NCI-H187 (cell line): ENCODE measurements at places on chromosomes 6 and 20.

DNA sequence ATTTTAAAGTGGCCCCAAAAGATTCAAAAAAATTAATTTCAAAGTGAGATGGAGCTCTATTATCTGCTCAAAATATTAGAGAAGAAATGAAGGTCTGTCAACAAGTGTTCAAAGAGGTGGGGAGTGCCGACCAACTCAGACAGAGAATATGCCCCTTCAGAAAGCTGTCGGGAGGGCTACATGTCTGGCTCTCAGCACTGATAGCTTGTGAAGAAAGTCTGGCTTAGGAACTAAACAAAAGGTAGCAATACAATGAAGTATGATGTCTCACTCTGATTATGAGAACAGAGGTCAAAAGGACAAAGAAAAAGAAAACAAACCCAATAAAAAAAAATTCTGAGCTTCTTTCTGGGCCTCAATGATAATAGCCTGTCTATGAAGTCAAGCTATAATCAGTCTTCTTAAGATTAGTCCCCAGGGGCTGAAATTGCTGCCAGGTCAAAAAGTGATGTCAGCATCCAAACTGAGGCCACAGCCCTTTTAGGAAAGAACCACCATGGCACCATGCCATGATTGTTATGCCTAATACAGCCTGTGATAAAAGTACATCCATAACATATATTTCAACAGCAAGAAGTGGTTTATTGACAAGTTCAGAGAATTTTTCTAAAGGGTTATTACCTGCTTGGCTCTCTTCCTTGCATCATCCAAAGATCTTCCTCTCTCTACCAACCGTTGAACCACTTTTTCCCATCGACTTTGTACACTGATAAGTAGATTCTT, 150.9 kb downstream of the DST start:
- no peak for DNase-seq

GRCh38 chr20:62554214-62554897, 78.6 kb upstream of the GATA5 start:
- no peak for DNase-seq

DNA sequence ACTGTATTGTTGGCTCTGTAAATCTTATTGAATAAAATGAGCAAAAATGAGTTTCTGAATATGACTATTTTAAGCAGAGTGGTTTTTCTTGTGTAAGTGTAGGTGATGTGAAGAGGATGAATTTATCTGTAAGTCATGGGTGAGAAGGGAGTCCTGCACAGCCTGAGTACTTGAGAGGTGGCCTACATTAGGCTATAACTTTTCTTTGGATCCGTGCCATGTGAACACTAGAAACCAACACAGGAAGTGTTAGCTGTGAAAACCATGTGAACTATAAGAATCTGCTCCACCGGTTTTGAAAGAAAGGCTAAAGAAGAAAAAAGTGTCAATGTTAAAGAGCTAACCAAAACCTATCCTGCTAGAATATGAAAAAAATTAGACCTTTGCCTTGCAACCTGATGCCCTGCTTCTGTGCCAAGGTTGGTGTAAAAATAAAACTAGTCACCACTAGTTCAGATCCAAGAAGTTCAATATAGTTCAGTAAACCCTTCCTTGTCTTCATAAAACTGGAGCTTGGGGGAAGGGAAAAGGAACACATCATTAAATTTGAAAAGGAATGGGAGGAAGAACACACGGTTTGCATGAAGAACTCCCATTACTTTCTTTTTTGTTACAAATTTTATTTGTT, 21.3 kb downstream of the PLCB1 start:
- DNase-seq = no peak

GRCh38 chr6:148557796-148558321, 189.0 kb upstream of the UST start:
- DNase-seq = no peak

GRCh38 chr6:43953256-43953655, 174.0 kb downstream of the MRPL14 start:
- DNase-seq = no peak

DNA sequence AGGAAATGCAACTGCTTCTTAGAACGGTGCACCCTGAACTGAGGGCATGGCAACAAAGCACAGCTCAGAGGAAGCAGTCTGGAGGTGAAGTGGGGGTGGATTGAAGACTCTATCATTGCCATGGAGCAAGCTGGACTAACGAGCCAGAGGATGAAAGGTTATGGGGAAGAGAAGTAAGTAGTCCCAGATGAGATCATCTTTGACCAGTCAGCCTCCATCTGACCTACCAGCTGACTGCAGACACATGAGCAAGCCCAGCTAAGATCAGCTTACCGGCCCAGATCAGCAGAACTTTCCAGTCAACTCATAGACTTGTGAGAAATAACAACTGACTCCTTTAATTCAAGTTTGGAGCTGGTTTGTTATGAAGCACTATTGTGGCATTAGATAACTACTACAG, 9.1 kb upstream of the JAG1 start:
- no peak for DNase-seq

DNA sequence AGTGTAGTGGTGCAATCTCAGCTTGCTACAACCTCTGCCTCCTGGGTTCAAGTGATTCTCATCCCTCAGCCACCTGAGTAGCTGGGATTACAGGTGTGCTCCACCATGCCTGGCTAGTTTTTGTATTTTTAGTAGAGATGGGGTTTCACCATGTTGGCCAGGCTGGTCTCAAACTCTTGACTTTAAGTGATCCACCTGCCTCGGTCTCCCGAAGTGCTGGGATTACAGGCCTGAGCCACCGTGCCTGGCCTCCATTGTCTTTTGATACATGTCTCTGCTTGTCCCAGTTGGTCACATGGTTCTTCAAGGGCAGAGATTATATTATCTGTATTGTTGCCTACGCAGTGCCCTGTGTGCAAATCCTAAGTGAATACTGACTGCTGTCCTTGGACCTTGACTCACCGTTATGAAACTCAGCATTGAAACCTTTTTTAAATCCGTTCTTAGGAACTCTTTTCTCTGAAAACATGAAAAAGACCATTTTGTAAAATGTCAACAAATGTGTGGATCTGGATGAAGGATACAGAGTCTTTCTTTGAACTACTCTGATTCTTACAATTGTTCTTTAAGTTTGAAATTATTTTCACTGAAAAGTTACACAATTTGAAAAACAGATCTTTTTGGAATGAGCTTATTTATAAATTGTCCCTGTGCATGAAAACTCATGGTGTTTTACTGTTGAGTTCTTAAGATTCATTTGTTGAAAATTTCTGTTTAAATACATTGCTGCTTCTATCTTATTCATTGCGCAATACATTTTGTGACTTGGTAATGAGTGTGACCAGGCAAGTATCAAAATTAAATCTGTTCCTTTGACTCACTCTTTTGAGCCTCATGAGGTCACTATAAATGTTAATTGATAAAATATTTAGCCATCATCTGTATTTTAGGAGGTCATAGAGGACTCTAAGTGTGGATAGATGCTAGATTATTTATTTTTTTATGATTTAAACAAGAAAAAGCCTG, 293.5 kb downstream of the UTRN start:
- no peak for DNase-seq

DNA sequence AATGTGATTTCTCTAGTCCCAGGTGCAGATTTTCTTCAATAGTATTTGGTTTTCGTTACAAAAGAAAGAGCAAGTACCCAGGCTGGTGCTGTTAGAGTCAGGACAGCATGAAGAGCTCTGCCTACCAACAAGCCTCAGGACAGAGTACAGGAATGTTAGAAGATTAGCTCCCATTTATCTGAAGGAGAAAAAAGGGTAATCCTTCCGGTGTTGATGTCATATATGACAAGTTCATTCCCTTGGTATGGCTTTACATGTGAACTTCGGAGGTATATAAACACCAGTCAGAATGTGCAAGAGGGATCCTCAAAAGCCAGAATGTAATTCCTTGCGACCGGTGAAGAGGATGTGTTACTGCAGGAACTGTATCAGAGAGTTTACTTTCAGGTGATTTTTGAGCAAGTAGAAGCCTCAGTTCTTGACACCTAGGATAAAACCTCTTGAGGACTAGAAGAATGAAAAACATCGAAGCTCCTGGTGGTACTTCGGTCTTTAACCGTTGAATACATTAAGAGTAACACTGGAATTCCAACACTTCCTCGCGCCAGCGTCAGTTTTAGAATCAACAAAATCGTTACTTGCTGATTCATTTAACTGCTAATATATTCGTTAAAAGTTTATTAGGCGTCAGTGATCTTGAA, 194.2 kb upstream of the ZNF184 start:
- DNase-seq = no peak

- no peak for DNase-seq
These were observed 151.5 kb downstream of the TASP1 start for GRCh38 chr20:13487202-13487601.

- no peak for DNase-seq
These were observed 8.4 kb downstream of the GMDS start for GRCh38 chr6:2237001-2237400.

- DNase-seq = no peak
These were observed 193.8 kb downstream of the DHX35 start for GRCh38 chr20:39155971-39156370.

DNA sequence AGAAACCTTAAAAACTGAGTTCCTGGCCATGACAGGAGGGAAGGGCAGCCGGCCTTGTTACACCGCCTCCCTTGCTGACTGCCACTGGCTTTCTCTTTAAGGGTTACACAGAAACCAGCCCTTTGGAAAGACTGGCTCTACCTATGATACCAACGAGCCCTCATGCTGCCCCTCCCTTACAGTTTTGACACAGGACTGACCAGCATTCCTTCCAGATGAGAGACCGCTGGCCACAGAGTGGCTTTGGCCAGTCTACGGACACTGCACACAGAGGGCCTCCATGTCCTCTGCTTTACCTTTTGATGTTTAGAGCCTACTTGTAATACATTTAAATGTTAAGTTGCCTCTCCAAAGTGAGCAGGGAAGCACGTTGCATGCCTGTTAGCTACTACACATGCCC, 243.2 kb upstream of the GMDS start:
- DNase-seq = no peak

DNA sequence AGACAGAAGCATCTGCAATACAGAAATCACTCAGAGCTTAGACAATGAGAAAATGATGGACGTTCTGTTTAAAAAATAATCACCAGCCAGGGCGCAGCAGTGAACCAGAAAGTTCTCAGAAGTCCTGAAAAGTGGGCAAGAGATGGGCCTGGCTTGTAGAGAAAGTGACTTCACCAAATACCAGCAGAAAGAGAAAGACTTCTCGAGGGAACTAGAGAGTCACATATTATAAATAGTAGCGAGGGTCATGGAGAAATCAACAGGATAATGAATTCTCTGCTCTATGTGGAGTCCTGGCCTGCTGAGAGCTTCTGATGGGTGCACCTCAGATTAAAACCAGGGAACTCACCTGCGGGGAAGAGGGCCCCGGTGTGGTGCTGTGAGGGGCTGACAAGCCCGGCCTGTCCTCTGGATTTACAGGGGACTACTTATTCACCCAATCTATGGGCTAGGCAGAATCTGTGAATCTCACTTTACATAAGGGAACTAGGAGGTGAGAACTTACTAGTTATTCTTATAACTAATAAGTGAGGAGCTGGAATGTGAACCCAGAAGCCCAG, 5.6 kb upstream of the RAMACL start:
- no peak for DNase-seq

GRCh38 chr6:17054647-17055046, 47.2 kb upstream of the STMND1 start:
- no peak for DNase-seq

DNA sequence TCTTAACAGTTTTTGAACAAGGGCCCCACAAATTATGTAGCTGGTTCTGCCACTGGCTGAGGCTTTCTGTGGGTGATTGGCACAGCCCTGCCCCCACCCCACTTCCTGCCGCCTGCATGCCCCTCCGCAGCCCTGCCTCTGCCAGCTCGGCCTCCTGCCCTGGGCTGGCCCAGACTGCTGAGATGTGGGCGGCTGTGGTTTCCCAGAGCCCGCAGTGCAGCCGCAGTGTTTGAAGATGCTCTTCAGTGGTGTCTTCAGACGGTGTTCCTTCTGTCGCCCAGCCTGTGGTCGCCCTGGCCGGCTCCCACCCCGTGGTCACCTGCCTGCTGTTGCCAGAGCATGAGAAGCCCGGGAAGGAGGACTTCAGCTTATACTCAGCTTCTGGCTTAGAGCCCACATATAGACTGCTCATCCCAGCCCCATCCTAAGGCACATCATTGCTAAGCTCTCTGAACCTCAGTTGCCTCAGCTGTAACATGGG, 154.3 kb downstream of the VEGFA start:
- no peak for DNase-seq

GRCh38 chr6:155120034-155120433, 124.9 kb downstream of the TIAM2 start:
- DNase-seq = peak; percentile 11

DNA sequence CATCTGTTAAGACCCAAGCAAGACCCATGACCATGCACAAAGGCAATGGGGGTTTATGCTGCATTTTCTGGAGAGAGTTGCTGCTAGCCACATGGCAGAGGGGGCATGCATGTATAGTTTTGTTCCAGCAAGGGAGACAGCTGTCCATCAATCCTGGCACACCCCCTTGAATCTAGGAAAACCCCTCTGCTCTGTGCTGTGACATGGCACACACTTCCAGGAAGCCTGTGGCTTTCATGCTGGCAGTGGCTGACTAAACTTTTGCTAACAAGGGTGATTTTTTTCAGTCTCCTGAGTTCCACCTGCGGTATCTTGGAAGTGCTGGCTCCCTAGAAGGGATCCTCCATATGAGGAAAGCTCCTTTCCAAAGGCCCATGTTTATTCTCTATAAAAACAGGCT, 9.1 kb upstream of the CST4 start:
- no peak for DNase-seq
